Activated CD8-positive, alpha-beta memory T cell treated with anti-CD3 and anti-CD28 coated beads for 1 hour (primary cell): ENCODE measurements at places on chromosomes 16 and 17.

GRCh38 chr16:57627184-57627871 is 1.1 kb upstream of the ADGRG1 start:
- DNase-seq = no peak

- peak; percentile 8 for DNase-seq
Observed at GRCh38 chr16:57985204-57986181, 14.6 kb upstream of the CNGB1 start.

DNA sequence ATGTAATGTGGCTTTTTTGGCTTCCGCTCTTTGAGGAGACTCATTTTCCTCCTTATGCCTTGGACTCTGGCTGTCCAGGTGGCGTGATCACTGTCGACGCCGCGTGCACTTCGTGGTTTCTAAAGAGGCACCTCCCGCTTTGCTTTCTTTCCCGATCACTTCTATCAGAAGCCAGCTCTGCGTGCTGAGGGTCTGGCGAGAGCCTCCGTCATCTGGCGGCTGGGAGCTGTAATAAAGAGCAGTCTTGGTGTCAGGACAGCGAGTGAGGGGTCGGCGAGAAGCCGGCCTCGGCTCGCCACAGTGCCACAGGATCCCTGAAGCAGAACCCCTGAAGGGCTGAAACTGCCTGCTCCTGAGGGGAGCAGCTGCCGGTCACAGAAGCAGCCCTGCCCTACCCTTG is 7.4 kb downstream of the ZNF750 start:
- DNase-seq = no peak

DNA sequence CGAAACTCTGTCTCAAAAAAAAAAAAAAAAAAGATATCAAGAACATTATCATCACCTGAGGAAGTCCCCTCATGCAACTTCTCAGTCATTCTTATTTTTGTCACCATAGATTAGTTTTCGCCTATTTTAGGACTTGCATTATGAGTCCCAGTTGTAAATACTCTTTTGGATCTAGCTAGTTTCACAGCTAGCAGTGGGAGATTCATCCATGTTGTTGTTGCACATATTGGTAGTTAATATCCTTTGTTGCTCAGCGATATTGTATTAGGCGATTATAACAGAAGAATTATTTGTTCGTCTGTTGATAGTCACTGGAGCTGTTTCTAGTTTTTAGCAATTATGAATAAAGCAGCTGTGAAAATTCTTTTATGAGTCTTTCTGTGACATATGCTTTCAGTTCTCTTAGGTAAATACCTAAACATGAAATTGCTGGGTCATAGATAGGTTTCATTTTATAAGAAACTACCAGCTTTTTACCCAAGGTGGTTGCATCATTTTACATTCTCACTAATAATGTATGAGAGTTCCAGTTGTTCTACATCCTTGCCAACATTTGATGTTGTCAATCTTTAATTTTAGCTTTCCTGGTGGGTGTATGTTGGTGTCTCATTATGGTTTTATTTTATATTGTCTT is 40.7 kb upstream of the MAP3K14 start:
- DNase-seq = no peak

GRCh38 chr17:223723-224471 is 42.4 kb upstream of the DOC2B start:
- no peak for DNase-seq

DNA sequence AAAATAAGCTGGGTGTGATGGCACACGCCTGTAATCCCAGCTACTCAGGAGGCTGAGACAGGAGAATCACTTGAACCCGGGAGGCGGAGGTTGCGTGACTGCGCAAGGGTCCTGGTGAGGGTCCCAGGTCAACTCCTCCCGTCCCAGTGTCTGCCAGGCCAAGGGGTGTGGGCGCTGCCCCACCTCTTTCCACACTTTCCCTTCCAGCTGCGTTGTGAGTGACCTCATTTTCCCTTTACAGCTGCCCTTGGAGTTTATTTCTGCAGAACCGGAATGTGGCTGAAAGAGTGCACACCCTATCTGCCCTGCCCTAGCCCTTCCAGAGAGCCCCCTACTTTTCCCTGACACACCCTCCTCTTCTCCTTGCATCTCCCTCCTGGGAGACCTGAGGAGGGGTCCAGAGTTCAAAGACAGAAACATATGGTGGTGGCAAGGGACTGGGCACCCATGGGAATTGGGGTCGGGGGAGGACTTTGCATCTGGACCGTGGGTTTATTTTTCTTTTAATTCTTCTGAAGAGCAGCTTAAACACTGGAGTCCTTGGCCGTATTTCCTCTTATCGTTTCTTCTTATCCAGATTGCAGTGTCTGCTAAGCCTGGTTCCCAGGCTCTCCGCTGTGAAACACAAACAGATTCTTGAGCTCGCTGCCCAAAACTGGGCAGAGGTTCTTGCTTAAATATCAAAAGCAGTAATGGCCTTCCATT is 20.9 kb downstream of the MRC2 start:
- no peak for DNase-seq

- DNase-seq = no peak
Observed at GRCh38 chr17:15261802-15262290, 3.3 kb downstream of the PMP22 start.

DNA sequence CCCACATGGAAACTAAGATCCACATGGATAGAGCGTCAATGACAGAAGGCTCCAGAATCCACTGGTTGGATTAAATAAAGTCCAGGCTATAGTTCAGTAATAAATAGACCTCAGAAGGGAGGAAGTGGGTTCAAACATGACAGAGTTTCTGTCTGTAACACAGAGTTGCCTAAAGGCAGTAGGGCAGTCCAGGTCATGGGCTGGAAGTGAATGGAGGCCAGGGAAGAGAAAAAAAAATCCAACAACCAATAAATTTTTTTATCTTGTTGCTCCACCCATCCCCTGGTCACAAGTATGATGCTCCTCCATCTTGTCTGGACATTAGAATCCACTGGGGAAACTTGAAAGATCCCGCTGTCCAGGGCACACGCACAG is 92.4 kb downstream of the RGS9 start:
- no peak for DNase-seq

GRCh38 chr16:30446203-30446595 is 525 bp upstream of the SEPHS2 start:
- DNase-seq = no peak

DNA sequence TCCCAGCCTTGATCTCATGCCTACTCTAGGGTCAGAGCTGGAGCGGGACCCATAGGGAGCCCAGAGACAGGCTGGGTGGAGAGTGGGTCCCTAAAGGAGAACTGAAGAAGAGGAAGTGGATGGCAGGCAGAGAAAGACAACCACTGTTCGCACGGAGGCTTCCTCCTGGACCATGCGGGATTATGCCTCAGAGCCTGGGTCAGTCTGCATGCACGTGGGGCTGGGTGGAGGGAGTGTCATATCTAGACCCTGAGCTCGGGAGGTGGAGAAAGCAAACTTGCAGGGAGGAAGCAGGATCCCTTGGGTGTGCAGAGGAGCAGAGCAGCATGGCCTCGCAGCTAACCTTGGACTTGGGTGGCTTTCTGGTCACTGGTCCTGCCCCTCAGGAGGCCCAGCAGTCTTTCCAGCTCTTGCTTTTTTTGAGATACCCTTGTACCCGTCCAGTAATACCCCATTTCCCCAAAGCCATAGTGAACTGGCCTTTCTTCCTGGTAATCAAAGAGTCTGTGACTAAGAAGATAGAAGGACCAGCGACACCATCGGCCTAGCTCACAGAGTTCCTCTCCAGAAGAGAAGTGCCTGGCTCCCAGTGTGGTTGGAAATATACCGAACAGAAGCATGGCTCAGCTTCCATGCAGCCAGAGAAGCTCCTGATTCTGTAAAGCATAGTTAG is 344.2 kb downstream of the CPPED1 start:
- DNase-seq = no peak

DNA sequence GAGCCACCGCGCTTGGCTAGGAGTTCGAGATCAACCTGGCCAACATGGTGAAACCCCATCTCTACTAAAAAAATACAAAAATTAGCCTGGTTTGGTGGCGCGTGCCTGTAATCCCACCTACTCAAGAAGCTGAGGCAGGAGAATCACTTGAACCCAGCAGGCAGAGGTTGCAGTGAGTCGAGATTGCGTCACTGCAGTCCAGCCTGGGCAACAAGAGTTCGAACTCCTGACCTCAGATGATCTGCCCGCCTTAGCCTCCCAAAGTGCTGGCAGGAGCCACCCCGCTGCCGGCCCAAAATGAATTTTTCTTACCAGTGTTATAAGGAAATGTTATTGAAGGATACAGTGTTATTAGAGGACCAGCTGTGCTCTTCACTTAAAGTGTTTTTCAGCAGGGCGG is 2.3 kb downstream of the NUP85 start:
- DNase-seq = no peak

DNA sequence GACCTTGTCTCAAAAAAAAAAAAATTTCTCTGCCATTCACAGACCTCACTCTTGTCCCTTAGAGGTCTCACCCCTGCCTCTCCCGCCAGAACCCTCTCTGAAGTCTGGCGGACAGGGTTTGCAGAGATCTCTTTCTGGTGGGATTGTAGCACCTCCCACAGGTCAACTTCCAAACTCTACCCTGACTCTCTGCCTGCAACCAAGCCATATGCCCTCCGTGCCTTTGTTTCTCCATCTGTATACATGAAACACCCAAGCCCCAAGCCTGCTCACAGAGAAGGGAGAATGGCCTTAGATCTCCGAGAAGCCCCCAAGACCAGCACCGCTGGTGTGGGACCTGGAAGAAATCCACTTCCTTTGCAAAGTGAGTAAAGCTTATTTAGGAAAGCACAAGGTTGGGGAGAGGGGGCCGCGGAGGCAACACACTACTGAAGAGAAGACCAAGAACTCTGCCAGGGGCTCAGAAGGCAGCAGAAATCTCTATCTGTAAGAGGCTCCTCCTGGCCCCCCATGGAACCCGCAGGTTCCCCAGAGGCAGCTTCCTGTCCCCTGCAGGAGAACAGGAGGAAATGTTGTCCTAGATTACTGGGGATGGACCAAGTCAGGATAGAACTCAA is 219.9 kb downstream of the C16orf78 start:
- no peak for DNase-seq

DNA sequence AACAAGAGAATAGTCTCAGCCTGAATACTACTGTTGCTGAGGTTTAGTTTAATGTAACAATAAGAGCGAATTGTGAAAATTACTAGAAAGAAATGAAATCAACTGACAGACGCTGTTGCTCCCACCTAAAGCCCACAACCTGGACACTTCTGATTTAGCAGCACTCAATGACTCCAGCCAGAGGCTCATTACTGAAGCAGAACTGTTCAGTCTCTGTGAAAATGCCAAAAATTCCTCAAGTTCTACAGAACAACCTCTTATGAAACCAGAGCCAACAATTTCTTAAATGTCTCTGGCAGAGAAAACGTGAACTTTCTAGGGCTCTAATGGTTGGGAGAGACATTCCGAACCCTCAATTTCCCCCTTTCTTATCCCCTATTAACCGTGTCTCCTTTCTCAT is 9.9 kb downstream of the PSME3IP1 start:
- no peak for DNase-seq

DNA sequence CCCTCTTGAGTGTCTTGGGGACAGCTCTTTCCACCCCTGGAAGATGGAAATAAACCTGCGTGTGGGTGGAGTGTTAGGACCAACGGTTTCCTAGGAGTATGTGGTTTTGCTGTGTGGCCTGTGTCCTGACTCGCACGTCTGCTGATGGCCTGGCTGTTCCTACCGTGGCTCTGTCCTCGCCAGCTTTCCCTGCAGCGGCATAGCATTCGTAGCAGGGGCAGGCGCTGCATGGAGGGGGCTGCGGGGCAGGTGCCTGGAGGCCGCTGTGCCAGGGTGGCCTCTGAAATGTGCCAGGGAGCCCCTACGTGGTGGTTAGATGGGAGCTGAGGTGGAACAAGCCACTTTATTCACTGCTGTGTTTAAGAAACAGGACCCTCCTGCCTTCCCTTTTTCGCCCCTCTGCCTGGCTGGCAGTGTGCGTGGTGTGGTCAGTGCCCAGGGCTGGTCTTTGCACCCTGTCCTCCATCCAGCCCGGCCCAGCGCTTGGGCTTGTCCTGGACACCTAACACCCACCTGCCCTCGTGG is 10.6 kb downstream of the SLC16A3 start:
- no peak for DNase-seq

DNA sequence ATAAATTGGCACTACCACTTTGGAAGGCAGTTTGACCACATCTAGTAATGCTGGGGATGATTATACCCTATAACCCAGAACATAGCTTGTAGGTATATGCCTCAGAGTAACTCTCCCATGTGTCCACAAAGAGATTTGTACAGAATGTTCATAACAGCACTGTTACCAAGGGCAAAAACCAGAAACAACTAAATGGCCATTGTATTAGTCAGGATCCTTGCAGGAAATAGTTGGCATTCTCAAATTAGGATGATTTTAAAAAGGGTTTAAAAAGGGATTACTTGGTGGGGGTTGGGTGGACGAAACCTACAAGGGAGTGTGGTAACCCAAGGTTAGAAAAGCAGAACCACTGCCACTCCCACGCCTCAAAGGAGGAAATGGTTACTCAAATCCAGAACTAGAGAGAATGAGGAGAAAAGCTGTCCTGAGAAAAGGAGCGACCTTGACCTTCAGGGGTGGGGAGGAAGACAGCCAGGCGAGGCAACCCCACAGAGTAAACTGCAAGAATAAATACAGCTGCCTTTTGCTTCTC is 2.1 kb downstream of the CPPED1 start:
- DNase-seq = no peak

DNA sequence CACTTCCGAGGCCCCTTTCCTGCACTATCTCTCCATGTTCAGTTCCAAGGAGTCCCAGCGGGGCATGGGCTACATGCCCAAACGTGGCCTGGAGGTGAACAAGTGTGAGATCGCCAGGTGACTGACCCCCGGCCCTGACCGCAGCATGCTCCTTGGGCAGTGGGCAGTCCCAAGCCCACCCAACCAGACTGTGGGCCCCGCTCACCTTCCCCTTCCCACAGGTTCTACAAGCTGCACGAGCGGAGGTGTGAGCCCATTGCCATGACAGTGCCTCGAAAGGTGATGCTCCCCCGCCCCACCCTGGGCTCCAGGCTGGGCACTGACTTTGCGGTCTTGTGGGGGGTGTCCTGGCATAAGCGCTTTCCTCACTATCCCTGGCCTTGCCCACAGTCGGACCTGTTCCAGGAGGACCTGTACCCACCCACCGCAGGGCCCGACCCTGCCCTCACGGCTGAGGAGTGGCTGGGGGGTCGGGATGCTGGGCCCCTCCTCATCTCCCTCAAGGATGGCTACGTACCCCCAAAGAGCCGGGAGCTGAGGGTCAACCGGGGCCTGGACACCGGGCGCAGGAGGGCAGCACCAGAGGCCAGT is 4.7 kb downstream of the CORO1A start:
- no peak for DNase-seq

DNA sequence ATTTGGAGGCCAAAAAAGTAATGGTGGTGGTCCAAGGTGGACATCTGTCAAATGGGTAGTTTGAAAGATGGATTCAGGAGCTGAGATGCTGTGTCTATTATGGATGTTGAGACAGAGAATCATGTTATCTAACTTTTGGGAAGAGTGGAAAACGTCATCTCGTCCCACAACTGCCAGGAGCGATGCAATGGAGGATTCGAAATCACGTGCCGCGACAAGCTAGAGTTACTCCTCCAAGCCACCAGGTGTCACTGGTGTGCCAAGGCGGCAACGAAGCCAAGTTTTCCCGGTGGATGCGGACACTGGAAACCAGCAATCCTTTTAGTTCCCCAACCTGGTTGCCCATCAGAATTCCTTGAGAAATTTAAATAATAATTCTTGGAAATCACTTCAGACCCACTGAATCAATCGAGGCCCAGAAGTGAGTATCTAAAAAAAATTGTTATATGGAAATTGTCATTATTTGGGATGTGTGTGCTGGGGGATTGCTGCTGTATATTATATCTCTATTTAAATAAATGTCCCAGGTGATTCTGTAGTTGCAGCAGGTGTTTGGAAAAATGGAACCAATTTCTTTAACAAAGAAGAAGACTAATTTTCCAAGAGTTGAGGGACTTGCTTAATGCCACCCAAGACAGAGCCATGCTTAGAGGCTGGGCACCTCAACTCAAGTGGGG is 206.1 kb downstream of the HAPSTR1 start:
- no peak for DNase-seq
